ENCODE measurements at places on chromosomes 12 and 14. TPM values are rescaled to one million over a fixed set of nuclear protein-coding genes. Genes with fewer than 3 reads are reported as not detected.

Gene TSPAN19
- not detected for total RNA-seq

Gene RERG
- total RNA-seq = 18.6 TPM

Gene OR11H6
- not detected for total RNA-seq

Gene TAS2R7
- not detected for total RNA-seq

Gene RNASE3
- 2.7 TPM for total RNA-seq

Gene SAV1
- 45.1 TPM for total RNA-seq

Data from skin of body (tissue), 3 donors.